Left ventricle myocardium superior (tissue), 1 donor: ENCODE measurements at places on chromosomes 16 and 17. TPM values are rescaled to one million over a fixed set of nuclear protein-coding genes. Genes with fewer than 3 reads are reported as not detected.

Gene C16orf96
- 0.07 TPM for total RNA-seq

GRCh38 chr17:10238661-10239060, 40.3 kb upstream of the GAS7 start:
- DNase-seq, result no peak

DNA sequence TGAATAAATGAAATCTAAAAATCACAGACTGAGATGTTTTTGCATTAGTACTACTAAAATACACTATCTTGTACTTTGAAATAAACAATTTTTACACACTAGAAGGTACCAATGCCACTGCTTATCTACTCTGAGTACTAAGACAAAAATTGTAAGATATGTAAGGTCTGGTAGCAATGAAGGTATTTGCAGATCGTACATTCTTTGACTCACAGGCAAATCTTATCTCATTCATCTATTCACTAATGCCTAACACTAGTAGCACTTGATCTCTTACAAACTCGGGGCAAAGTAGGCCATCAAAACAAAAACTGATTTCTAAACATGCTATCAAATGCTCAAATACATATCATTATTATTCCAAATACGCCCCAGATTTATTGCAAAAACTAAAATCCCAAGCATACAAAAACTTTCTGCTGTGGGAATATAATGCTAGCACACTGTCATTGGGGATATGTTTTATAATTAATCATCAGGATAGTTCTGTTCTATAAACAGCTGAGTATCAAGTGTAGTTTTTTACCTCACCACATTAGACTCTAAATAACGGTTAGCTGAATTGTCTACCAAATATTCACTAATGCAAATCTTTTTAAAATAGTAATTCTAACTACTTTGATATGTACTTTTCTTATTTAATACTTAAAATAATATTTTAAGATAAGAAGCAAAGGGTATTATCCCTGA, 68.0 kb downstream of the MED13 start:
- no peak for DNase-seq

GRCh38 chr16:57528499-57529390, 7.6 kb downstream of the CCDC102A start:
- no peak for DNase-seq

DNA sequence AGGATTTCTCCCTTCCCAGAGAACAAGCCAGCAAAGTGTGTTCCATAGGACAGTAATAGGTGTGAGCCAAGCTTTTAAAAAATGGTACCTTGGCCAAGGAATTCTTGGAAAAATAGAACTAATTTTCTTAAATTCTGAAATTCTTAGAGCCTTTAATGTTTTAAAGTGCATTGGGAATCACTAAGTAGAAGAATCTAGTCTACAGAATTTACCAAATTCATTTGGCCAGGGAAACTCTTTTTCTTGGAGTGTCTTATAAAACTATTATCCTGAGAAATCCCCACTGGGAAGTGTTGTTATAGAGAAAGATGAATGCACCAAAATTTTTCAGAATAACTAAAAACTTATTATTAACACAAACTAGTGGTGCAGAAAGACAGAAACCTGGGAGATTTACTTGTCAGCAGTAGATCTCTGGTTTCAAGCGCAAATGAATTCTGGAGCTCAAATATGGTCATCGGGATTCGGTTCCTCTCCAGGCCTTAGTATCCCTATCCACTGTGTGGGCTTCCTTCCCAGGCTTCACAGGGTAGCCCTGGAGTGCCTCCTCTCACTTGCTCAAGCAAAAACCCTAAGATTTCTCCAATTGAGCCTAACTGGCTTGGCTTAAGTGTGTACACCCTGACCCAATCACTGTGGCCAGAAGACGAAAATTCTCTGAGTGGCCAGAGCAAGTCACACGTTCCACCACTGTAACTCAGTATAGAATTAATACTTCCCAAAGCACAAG, 217.8 kb downstream of the CHD9NB start:
- DNase-seq, result no peak
